ENCODE measurements at places on chromosomes 1 and 21.

DNA sequence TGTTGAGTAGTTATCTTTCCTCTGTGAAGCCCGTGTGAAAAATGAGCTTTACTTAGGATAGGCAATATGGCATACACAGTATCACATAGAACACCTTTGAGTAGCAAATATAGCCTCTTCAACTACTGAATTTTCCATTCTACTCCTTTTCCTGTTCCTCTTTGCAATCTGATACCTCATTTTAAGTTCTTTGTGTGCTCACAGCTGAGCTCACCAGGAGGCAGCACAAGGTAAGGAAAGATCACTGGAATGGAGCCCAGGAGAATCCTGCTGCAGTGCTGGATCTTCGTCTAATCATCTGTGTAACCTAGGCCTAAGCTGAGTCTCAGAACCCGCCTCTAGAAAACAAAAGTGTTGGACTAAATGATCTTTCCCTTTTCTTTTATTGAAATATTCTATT is 171.0 kb downstream of the LRRC40 start:
- DNase-seq, result no peak

DNA sequence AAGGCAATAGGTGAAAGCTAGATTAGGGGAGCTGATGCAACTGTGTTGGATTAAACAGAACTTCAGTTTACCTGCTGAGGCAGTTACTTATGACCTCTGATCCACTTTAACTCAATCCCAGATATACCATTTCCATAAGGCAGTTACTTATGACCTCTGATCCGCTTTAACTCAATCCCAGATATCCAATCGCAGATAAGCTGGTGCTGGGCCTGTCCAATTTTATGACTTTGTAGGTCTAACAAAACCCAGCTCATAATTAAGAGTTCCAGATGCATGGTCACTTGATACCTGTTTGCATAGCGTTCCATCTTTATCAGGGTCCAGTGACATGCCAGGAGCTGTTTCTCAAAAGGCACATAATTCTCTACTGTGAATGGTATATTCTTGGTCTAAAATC is 396.0 kb downstream of the AGBL4 start:
- no peak for DNase-seq

- no peak for DNase-seq
These were observed 71.7 kb upstream of the MROH9 start for GRCh38 chr1:170863621-170864020.

GRCh38 chr1:25105836-25106235 is 126.5 kb downstream of the SYF2 start:
- no peak for DNase-seq

GRCh38 chr1:20373764-20374163 is 83.1 kb downstream of the VWA5B1 start:
- no peak for DNase-seq

DNA sequence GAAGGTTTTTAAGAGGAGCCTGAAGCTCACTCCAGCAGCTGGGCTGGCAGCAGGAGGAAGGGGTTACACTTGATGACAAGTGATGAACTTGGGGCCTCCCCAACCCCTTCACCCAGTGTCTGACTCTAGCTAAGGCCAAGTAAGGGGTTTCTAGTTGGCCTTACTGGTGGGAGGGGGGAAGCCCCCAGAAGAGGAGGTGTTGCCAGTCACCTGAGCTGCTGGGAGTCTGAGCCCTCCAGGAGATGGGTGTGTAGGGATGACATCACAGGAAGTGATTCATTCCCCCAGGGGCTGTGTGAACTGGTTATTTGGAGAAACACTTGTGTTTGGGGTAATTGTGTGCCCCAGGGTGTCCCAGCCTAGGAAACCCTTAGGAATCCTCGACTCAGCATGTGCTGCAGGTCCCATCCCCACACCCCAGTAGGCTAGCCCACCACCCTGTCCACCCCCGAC is 3.1 kb downstream of the PADI1 start:
- DNase-seq, result no peak

DNA sequence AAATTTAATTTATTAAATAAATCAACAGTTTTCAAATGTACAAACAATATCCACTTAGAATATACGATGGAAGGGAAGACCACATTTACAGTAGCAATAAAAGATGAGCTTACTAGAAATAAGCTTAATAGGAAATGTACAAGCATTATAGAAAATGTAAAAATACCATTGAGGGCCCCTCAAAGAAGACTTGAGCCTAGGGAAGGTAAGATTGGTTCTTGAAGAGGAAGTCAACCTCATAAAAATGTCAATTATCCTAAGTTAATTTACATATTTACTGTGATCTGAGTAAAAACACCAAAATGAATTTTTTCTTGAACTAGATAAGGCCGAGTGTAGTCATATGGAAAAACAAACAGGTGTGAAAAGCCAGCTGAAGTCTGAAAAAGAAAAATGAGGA is 39.7 kb upstream of the TRIM67 start:
- no peak for DNase-seq

DNA sequence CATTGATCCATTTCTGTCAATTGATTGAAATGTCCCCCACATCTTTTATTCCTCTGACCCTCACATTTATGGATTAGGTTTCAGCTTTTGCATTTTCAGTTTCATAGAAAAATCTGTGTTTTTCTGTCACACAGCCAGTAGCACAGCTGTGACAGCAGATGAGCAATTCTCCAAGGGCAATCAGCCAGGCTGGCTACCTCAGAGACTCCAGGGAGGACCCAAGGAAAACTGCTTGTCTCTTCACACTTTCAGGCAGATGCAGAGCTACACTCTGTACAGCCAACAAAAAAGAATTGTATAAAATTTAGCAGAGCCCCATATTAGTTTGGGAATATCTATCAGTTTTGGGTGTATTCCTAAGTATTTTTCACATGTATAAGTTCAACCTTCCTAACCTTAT is 257.2 kb downstream of the LRRC7 start:
- no peak for DNase-seq

- DNase-seq, result no peak
These were observed 112.3 kb downstream of the GLUL start for GRCh38 chr1:182279302-182279701.

DNA sequence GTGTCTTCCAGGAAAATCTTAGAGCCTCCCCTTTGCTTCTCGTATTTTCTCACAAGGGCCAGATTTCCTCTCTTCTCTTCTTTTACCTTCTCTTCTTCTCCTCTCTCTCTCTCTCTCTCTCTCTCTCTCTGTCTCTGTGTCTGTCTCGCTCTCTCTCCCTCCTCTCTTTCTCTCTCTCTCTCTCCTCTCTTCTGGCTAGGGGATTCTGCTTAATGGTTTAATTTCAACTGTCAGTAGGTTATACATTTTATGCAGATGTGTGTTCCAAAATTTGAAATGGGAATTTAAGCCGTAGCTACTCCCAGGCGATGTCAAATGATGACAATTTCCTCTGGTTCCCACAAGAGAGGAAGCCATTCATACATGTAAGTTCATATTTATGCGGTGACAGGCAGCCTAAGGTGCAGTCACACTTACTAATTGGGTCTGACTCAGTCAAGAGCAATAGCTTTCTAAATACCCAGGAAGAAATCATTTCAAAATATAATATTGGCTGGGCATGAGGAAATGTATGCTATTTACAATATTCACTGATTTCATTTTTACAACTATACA is 1.4 kb downstream of the DSCAM start:
- no peak for DNase-seq

- DNase-seq, result no peak
These were observed 48.6 kb downstream of the DPH5 start for GRCh38 chr1:100976936-100977335.

DNA sequence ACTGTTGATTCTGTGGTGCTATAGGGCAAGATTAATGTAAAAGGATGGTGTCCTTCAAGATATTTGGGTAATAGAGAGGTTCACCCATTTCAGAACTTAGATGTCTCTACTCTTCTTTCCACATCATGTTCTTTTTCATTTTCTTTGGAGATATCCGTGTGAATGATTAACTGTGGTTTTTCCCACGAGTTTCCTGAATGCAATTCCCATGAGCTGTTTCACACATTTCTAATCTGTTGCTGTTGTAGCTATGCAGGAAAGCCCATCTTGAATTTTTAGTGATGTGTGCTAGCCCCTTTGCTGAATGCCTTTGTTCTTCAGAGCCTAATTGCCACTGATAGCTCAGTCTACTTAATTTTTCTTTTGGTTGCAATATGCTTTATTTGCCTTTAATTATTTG is 27.6 kb downstream of the SNX27 start:
- DNase-seq, result no peak

- DNase-seq, result no peak
These were observed 1.8 kb downstream of the ZNF362 start for GRCh38 chr1:33257772-33258712.

DNA sequence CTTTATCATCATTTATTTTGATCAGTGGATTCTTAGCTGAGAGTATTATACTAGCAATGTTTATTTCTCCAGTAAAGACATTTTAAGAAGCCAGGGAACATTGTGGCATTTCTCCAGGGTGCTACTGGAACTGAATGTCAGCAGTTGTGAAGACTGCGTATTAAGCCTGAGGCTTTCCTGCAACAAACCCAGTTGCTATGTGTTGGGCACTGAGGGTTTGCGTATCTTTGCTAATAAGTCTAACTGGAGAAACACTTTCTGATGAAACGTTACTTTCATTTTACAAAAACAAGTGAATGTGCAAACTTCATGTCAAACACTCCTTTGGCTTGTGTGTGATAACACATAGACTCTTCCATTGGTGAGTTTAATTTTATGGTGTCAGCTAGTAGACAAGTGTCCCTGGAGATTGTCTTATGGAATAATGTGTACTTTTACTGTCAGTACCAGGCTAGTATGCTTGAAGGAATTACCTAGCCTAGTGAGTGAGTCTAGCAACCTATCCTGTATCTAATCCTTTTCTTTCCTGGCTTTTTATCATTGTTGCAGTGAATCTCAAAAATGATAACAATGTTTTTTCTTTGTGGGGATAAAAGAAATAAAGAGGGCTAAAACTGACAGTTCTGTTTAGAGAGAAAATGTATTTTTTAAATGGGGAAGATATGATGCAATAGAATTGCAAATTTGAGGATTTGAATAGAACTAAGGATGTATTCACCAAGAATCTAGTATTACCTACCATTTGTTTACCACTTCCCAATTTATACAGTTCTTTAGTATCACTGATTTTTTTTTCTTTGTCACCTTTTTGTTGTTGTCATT is 70.1 kb downstream of the MTR start:
- no peak for DNase-seq

Data from right renal pelvis (tissue), 4 donors.